Activated T-helper 2 cell treated with anti-CD3 and anti-CD28 coated beads, Interferon-gamma antibody, Interleukin-2, Interleukin-4, amounts not matched to agents 10 μg/mL and 5 μg/mL and 100 μg/mL, durations not matched to agents 14 hours and 24 hours and 36 hours (primary cell): ENCODE measurements at places on chromosomes 1 and 21. TPM values are rescaled to one million over a fixed set of nuclear protein-coding genes. Genes with fewer than 3 reads are reported as not detected.
A peak's percentile ranks its signal among the peaks of the same experiment; 100 is the strongest.

- no peak overlapping the region for H3K4me3 ChIP-seq
- H3K36me3 ChIP-seq, result no peaks in the 10 kb centered on the region
- peaks cover 29% of the 10 kb centered on the region for H3K4me1 ChIP-seq
- H3K27ac ChIP-seq, result no peak overlapping the region
These were observed 230.7 kb downstream of the TOMM20 start for GRCh38 chr1:234897754-234898454.

DNA sequence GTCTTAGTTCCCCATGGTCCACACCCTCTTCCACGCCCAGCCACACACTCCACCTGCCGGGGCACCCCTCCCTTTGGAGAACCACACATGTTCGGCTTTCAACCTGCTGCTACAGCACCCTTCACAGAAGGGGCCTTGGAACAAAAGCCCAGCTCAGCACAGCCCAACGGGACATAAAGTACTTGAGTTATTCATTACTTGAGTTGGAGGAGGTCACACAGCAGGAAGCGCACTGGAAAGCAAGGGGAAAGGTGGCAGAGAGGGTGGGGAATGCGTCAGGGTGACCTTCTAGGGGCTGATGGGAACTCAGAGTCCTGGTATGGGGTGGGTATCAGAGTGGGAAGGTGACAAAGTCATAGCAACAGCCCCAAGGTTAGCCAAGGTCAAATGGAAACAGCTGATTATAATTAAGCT, 3.0 kb upstream of the ATP1B1 start:
- H3K4me3 ChIP-seq, result no peak overlapping the region
- H3K36me3 ChIP-seq, result peaks cover 5% of the 10 kb centered on the region
- no peak for DNase-seq
- H3K4me1 ChIP-seq, result peaks cover 18% of the 10 kb centered on the region

GRCh38 chr21:28738882-28739281, 253.8 kb downstream of the LTN1 start:
- peaks cover 12% of the 10 kb centered on the region for H3K4me1 ChIP-seq
- peak overlapping the region; percentile 4 for H3K4me3 ChIP-seq
- DNase-seq, result no peak
- no peaks in the 10 kb centered on the region for H3K27me3 ChIP-seq

The TMPRSS15 gene
- not detected in 2 replicates for total RNA-seq

DNA sequence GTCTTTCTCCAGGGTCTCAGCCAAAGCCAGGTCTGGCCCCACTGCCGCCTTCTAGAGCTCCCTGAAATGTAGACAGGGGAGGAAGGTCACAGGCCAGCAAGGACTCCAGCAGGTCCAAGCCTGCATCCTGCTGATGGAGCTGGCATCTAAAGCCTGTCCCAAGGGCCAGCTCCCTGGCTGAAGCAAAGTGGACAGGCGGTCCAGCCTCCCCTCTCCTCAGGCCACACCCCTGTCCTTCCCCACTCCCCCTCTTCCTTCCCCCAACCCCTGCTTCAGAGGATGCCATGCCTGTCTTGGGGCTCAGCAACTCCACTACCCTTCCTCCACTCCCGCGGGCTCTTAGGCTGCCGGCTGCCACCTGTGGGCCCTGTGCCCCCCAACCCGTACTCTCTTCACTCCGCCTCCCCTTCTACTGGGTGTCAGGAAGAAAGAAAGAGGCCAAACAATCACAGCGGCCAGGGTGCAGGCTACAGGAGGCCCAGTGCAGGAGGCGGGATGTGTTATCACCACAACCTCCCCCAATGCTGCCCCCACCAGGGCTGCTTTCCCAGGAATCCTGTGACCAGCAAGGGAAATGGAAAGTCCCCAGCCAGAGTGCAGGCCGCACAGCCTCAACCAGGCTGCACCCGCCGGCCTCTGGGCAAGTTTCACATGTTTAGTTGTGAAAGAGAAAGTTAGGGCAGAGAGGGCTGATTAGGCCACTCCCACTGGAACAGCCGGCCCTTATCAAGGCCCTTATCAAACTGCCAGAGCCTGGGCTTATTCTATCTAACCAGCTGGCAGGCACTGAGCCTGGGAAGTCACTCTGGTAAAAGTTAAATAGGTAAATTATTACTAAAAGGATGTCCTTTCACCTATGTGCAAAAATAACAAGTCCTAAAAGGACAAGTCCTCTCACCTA, 34.1 kb downstream of the ACOT7 start:
- H3K4me3 ChIP-seq, result peak overlapping the region; percentile 54
- peak; percentile 71 for DNase-seq
- no peaks in the 10 kb centered on the region for H3K27me3 ChIP-seq
- peaks cover 39% of the 10 kb centered on the region for H3K4me1 ChIP-seq
- peaks cover 14% of the 10 kb centered on the region for H3K36me3 ChIP-seq

DNA sequence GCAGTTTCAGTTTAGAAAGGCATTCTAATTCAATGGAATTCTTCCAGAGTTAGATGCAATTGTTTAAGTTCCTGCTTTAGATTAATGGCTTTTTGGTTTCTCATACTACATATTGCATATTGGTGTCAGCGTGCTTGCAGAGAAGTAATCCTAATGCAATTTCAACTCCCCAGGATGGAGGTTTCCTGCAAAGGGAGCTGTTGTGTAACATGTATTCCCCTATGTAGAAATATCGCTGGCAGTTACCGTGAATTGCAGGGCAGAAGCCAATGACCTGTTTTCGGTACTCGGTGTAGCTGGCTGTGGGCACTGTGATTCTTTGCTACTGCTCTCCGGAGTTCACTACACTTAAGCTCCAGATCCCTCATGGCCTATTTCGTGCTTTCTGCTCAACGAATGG, 256.1 kb upstream of the PTBP2 start:
- no peaks in the 10 kb centered on the region for H3K36me3 ChIP-seq
- DNase-seq, result no peak
- H3K4me1 ChIP-seq, result no peaks in the 10 kb centered on the region
- no peak overlapping the region for H3K27ac ChIP-seq
- H3K27me3 ChIP-seq, result no peaks in the 10 kb centered on the region

DNA sequence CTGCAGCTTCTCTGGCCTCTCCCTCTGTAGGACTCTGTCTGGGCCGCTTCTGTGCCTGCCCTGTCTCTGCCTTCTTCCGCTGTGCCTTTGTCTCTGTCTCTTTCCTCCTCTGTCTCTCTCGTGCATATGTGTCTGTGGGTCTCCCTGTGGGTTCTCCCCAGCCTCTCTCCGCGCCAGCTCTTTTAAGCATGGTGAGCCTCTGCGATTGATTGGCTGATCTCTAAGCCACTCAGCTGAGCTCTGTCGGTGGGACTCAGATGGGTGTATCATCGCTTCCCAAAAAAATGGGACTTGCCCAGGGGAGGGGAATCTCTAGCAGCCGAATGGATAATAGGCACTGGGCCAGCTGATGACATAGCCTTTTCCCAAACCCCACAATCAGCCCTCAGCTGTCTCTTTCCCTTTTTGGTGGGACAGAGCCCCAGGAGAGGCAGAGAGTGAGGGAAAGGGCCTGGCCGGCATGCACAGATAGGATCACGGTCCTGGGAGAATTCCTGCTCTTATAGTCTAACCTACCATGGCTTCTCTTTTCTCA, at the start of gene ADAMTS4:
TSS of gene ADAMTS4 (minus strand) at position 158 of the 535 bp plus-strand sequence. CDS start 427 bp downstream, outside the sequence.
- no peak within 1 kb of the TSS for H3K4me3 ChIP-seq
- no peak for DNase-seq
- H3K4me1 ChIP-seq, result peaks cover 30% of the 10 kb centered on the region
- peak within 1 kb of the TSS; percentile 43 for H3K27ac ChIP-seq

The SOX13 gene
- 0.62 and 0.71 TPM in 2 replicates for total RNA-seq

DNA sequence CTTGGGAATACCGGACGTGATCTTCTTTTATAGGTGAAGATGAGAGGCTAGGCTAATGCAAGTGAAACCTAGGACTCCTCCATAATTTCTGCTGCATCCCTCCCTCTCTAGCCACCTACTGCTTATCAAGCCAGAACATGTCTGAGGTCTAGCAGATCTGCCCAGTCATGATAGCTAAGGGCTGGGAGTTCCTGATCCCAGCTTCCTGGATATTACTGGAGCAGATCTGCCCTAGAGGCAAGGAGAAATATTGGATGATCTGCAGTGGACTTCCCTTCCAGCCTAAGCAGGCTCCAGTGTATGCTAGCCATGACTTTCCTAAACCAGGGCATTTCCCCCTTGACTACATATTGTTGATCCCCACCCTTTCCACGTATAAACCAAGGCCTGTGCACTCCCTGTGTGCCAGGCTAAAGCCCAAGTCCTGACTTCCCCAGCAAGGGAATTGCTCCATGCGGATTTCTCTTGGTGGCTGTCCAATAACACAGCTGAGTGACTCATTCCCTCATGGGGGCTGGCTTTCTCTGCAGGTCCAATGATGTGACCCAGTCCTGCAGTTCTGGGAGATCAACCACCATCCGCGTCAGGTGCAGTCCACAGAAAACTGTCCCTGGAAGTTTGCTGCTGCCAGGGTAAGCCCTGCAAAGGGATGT, 15.5 kb upstream of the SARS1 start:
- H3K27me3 ChIP-seq, result no peaks in the 10 kb centered on the region
- no peak for DNase-seq
- H3K4me3 ChIP-seq, result no peak overlapping the region
- H3K4me1 ChIP-seq, result peaks cover 25% of the 10 kb centered on the region

GRCh38 chr1:213418268-213419071, 367.4 kb downstream of the RPS6KC1 start:
- no peaks in the 10 kb centered on the region for H3K27me3 ChIP-seq
- H3K4me1 ChIP-seq, result no peaks in the 10 kb centered on the region
- H3K27ac ChIP-seq, result no peak overlapping the region

The ZBTB37 gene
- total RNA-seq, result 8.7 and 8.8 TPM in 2 replicates

- no peaks in the 10 kb centered on the region for H3K4me1 ChIP-seq
- H3K27me3 ChIP-seq, result peaks cover 2% of the 10 kb centered on the region
- no peak overlapping the region for H3K4me3 ChIP-seq
- no peak overlapping the region for H3K27ac ChIP-seq
These were observed 26.3 kb downstream of the CAPN9 start for GRCh38 chr1:230773396-230774033.

DNA sequence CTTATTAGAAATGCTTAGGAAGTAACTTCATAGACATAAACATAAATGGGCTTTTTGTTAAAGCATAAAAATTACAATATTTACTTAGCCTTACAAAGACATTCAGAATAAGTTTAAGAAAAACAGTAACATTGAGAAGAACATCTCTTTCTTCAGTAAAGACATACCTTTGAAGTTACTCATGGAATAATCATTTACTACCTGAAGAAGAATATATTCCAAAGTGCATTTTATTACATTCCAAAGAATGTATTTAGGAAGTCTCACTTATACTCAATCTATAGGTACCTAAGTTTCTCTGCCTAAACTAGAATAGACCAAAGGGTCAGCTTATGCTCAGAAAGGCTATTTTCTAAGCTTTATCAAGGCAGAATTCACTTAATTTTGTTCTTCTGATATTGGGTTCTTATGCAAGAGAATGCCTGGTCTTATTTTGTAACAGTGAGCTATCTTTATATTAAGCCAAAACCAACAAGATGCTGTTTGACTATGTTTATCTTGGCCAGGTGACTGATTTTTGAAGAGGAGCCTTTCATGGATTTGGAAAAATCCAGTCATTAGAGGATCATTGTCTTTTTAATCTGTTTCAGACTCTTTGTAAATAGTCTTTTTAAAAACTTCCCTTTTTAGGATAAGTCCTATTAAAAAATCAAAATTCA, 110.1 kb downstream of the OLFML2B start:
- H3K4me1 ChIP-seq, result peaks cover 13% of the 10 kb centered on the region
- H3K27ac ChIP-seq, result no peak overlapping the region
- no peak for DNase-seq
- peaks cover 19% of the 10 kb centered on the region for H3K36me3 ChIP-seq
